ENCODE measurements at places on chromosomes 4 and X. TPM values are rescaled to one million over a fixed set of nuclear protein-coding genes. Genes with fewer than 3 reads are reported as not detected.

SLC49A3 gene
- 2.4 TPM for polyA plus RNA-seq

DNA sequence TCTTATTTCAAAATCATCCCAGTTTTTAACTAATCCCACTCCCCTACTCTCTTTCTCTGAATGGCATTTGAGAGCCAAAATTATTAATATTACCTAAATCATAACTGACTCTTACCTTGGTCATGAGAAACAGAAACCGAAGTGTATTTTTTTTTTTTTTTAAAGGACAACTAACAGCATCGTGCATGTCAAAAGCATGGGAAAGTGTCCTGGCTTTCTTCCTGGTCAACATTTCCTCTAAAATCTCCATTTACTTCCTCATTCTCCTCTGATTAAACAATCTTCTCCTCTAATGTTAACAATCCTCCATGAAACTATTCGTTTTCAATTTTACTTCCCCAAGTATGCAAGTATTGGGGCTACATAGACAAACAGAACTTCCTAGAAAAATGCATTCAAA is 2.1 kb upstream of the STS start:
- no peak for DNase-seq
- H3K4me3 ChIP-seq = no peak overlapping the region

DNA sequence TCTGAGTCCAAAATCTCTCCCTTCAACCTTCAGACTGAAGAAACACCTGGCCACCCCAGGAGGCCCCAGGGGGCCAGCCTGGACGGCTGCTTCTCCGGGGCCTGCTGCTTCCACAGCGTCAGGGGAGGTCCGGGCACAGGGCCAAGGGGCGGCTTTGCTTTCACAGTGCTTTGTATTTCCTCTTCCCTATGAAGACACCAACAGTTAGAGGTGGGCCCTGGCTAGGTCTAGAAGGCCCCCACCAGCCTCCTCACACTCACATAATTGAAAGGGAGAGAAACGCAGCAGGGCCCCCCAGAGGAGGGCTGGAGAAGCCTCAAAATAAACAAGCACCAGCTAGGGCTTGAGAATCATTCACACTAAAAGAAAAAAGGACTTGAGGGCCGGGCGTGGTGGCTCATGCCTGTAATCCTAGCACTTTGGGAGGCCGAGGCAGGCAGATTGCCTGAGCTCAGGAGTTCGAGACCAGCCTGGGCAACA is 17.8 kb downstream of the SCD5 start:
- H3K36me3 ChIP-seq = no peaks in the 10 kb centered on the region
- no peak overlapping the region for H3K4me3 ChIP-seq
- H3K27ac ChIP-seq = no peak overlapping the region
- DNase-seq = peak; percentile 87
- peaks cover 27% of the 10 kb centered on the region for H3K4me1 ChIP-seq

METTL14 gene
- 6.2 TPM for polyA plus RNA-seq

DNA sequence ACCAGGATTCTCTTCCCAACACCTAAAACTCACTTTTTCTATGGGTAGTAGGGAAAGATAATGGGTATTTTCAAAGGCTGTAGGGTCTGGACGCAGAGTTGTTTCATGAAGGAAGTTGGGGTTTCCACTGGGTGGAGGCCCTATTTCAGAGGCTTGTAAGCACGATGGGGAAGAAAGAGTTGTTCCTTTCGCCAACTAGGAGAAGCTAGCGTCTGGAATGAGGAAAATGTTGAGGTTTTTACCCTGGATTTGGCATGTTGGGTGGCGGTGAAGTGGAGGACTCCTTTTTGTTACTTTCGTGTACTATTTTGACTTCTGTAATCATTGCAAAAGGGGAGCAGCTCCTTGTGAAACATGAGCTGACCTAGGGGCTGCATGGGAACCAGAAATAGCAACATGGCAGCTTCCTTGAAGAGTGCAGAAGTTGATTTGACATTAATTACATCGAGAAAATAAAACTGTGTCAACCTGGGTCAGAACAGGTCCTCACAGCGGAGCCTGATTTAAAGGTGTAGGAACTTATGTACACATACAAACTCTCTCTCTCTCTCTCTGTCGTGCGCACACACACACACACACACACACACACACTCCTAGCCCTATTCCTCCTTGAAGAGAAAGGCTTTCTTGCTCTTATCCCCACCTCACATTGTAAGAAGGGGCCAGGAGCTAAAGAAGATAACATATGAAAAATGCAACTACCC is 19.1 kb downstream of the VSIG4 start:
- H3K4me1 ChIP-seq = no peaks in the 10 kb centered on the region
- no peaks in the 10 kb centered on the region for H3K27me3 ChIP-seq
- DNase-seq = no peak
- no peak overlapping the region for H3K4me3 ChIP-seq

NAA15 gene
- polyA plus RNA-seq = 7.4 TPM

DNA sequence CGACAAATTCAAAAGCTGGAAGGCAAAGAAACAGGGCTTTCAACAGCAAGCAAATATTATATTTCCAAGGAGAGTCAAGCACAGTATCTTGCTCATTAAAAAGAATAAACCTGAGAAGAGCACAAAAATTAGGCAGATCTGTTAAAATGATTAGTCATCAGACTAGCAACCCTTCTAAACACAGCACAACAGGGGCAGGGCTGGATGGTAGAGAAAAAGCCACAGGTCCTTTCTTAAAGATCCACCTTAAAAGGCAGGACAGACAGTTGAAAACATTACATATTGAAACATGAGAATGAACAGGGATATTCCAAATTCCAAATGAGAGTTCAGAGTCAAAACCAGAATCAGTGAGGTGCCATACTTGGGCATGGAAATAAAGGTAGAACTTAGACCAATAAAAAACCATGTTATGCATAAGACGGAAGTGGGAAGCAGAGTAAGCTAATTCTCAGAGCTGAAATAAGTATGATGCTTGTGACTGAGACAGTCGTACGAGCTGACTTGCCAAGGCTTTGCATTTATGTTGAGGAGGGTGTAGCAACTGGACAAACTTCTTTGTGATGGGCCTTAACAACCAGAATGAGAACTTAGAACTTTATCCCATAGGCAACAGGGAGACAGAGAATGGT is 126.9 kb upstream of the FAM9B start:
- no peak overlapping the region for H3K4me3 ChIP-seq
- no peaks in the 10 kb centered on the region for H3K36me3 ChIP-seq
- no peak overlapping the region for H3K27ac ChIP-seq
- H3K4me1 ChIP-seq = no peaks in the 10 kb centered on the region
- no peak for DNase-seq

- no peak overlapping the region for H3K27ac ChIP-seq
- no peak overlapping the region for H3K4me3 ChIP-seq
- DNase-seq = no peak
- no peaks in the 10 kb centered on the region for H3K27me3 ChIP-seq
- no peaks in the 10 kb centered on the region for H3K4me1 ChIP-seq
Measured at GRCh38 chr4:91525621-91526020, 778.1 kb upstream of the GRID2 start.

GRCh38 chrX:40055495-40055894 is 42.3 kb downstream of the BCOR start:
- no peak overlapping the region for H3K4me3 ChIP-seq
- H3K36me3 ChIP-seq = peaks cover 69% of the 10 kb centered on the region
- H3K27ac ChIP-seq = no peak overlapping the region
- H3K27me3 ChIP-seq = no peaks in the 10 kb centered on the region
- H3K4me1 ChIP-seq = no peaks in the 10 kb centered on the region
- DNase-seq = no peak

ARR3 gene
- 0.25 TPM for polyA plus RNA-seq

DNA sequence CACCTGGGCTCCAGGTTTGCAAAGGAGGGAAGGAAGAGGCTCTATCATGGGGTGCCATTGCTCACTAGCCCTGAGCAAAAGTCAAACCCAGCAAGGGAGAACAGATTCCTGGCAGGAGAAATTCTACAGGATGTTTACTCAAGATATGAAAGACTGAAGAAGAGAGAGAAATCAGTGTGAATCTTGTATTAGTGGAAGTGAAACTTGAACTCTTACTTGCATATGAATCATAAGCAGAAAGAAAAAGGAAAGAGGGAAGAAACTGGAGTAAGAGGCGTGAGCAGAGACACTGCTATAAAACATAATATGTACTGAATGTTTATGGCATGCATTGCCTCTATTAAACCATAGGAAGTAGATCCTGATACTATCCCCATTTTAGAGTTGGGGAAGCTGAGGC is 60.9 kb downstream of the C4orf46 start:
- no peak overlapping the region for H3K4me3 ChIP-seq
- H3K27me3 ChIP-seq = no peaks in the 10 kb centered on the region
- no peak overlapping the region for H3K27ac ChIP-seq
- no peaks in the 10 kb centered on the region for H3K36me3 ChIP-seq

DNA sequence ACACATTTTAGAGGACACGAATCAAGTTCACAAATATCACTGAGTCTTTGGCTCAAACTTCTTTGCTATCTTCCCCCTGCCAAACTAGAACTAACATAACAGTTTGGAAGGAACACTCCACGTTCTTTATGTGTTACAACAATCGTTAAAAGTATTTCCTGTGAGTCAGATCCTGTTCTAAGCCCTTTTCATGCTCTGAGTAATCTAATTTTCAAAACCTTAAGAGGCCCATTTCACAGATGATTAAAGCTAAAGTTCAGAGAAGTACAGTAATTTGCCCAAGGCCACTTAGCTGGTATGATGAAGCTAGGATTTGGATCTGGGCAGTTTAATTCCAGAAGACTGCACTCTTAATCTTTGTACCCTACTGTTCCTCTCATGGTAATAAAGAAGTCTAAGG is 854.4 kb upstream of the INTU start:
- no peak overlapping the region for H3K27ac ChIP-seq
- no peaks in the 10 kb centered on the region for H3K4me1 ChIP-seq
- H3K27me3 ChIP-seq = no peaks in the 10 kb centered on the region
- H3K4me3 ChIP-seq = no peak overlapping the region
- H3K36me3 ChIP-seq = no peaks in the 10 kb centered on the region

NHSL2 gene
- polyA plus RNA-seq = 2.1 TPM

GRCh38 chrX:19744231-19744630 is 143.2 kb downstream of the SH3KBP1 start:
- no peaks in the 10 kb centered on the region for H3K4me1 ChIP-seq
- no peaks in the 10 kb centered on the region for H3K27me3 ChIP-seq

- no peak for DNase-seq
- H3K27me3 ChIP-seq = no peaks in the 10 kb centered on the region
- H3K27ac ChIP-seq = no peak overlapping the region
- H3K36me3 ChIP-seq = no peaks in the 10 kb centered on the region
Measured at GRCh38 chr4:165556383-165556782, 177.6 kb downstream of the CPE start.

- H3K27ac ChIP-seq = peak overlapping the region; percentile 66
- no peak for DNase-seq
- H3K4me1 ChIP-seq = no peaks in the 10 kb centered on the region
- H3K36me3 ChIP-seq = no peaks in the 10 kb centered on the region
- no peak overlapping the region for H3K4me3 ChIP-seq
Measured at GRCh38 chr4:98521486-98521885, 136.9 kb downstream of the TSPAN5 start.

DNA sequence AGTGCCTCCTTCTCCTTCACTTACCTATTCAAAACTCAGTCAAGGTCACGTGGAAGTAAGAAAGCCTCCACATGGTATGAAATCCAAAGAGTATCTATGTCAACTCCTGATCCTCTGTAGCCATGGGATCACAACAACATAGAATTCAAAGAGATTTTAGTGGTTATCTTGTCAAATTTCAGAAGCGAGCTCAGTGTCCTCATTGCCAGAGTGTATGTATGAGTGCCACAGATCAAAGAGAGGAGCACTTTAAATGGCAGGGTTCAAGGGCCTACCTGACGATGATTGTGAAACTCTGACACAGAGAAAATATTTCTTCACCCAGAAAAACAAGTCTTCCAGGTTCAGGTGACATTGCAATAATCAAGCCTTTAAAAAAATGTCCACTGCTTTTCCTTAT is 1.2 kb upstream of the ACE2 start:
- no peak overlapping the region for H3K4me3 ChIP-seq
- H3K36me3 ChIP-seq = no peaks in the 10 kb centered on the region
- H3K4me1 ChIP-seq = no peaks in the 10 kb centered on the region
- no peaks in the 10 kb centered on the region for H3K27me3 ChIP-seq

DNA sequence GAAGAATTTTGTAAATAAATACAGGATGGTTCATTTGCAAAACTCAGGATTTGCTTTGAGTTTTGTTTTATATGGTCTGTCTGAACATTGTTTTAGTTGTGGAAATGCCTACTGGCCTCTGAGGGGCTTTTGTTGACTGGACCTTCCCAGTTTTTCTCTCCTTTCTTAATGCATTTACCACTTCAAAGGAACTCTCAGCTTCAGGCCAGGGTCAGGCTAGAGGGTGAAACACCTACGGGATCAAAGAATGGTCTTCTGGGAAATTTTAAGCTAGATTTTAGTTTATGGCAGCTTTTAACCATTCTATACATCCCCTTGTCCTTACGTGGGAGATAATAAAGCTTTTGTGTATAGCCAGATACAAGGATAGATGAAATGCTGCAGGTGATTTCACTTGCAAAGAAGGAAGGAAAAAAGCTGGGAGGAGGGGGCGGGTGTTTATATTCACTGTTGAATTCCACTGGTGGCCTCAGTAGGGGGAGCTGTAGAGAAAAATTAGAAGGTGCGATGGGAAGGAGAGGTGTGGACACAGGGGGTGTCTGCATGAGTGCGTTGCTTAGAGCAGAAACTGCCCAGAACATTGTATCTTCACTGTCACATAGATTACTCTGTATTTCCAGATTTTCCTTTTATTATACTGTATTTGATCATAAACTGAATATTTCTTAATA is 151.8 kb downstream of the TSPAN5 start:
- DNase-seq = no peak
- H3K27me3 ChIP-seq = no peaks in the 10 kb centered on the region
- no peaks in the 10 kb centered on the region for H3K36me3 ChIP-seq
- no peak overlapping the region for H3K4me3 ChIP-seq
- no peak overlapping the region for H3K27ac ChIP-seq
- peaks cover 32% of the 10 kb centered on the region for H3K4me1 ChIP-seq

PNMA5 gene
- polyA plus RNA-seq = not detected

REPS2 gene
- 2.4 TPM for polyA plus RNA-seq

GRCh38 chr4:49032440-49033161 is 46.5 kb downstream of the CWH43 start:
- no peaks in the 10 kb centered on the region for H3K36me3 ChIP-seq
- no peaks in the 10 kb centered on the region for H3K27me3 ChIP-seq
- H3K4me1 ChIP-seq = no peaks in the 10 kb centered on the region
- DNase-seq = no peak
- no peak overlapping the region for H3K4me3 ChIP-seq
- no peak overlapping the region for H3K27ac ChIP-seq

- no peak overlapping the region for H3K4me3 ChIP-seq
- no peaks in the 10 kb centered on the region for H3K4me1 ChIP-seq
- no peak overlapping the region for H3K27ac ChIP-seq
- H3K27me3 ChIP-seq = no peaks in the 10 kb centered on the region
- no peaks in the 10 kb centered on the region for H3K36me3 ChIP-seq
Measured at GRCh38 chr4:184818216-184818564, 7.6 kb downstream of the ACSL1 start.

Data from sigmoid colon (tissue), 7 donors.